Fibroblast of skin of scalp (primary cell): ENCODE measurements at places on chromosomes 3 and 15.

- no peak for DNase-seq
These were observed 27.4 kb upstream of the FOXB1 start for GRCh38 chr15:59976480-59977271.

- no peak for DNase-seq
These were observed 145.6 kb downstream of the LSAMP start for GRCh38 chr3:116299646-116300081.

DNA sequence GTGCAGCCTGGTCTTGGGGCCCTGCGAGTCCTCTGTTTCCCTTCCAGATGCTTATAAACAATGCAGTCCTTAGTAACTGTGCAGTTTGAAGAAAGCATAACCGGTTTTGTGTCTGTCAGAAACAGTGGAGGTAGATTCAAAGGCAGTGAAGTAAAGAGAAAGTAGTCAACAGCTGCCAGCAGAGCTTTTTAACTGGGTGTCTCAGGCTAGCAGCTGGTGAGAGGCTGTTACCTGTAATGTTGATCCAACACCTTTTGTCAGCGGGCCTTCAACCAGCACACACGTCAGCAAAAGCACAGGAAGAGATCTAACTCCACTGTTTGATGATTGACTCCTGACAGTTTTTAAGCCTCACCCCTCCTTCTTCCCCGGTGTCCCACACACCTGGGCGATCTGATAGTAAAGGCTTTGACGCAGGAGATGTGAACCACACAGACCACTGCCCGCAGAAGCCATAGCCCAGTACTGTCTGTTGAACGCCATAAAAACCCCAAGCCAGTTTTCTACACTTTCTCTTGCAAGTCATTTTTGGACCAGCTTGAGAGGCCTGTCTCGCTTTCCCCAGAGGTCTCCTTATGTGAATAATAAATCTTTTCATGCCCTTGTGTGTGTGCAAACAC lies 178.0 kb downstream of the FMN1 start:
- no peak for DNase-seq

- DNase-seq: peak; percentile 34
These were observed 196.9 kb upstream of the PRICKLE2 start for GRCh38 chr3:64422192-64422591.

- peak; percentile 26 for DNase-seq
These were observed 94.0 kb downstream of the CORO2B start for GRCh38 chr15:68672781-68673205.

- DNase-seq: no peak
These were observed 49.8 kb upstream of the PXYLP1 start for GRCh38 chr3:141181819-141182218.

- no peak for DNase-seq
These were observed 18.4 kb downstream of the MEIS2 start for GRCh38 chr15:37081983-37082382.

DNA sequence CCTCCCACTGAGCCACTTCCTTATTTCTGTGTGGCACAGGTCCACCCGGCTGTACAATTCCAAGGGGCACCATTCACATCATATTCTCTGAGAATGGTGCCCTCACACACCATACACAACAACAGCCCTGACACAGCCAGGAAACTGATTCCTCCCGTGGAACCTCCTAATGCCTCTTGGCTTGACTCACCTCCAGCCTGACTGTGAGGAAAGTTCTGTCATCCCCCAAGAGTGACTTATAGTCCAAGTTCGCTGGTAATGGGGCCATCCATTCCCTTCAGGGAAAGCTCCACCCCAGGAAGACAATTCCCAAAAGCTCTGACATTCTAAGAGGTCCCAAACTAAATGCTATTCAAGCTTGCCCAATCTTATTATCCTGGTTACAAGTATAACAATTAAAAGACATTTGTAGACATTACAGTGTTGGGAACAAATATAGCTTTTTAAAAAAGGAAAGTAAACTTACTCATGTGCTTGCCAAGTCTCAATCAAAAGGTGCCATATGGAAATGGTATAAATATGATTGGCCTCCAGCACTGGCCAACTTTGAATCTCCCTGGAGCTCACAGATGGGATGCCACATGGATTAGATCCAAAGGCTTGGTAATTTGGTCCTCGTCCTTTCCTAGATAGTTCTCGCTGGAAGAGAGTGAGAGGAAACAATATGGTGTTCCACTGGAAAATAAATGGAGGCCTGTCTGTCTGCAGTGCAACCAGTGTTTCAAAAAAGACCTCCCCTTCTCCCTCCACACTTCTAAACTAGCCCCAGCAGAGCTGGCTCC lies 56.3 kb upstream of the PSMD6 start:
- DNase-seq: peak; percentile 20

DNA sequence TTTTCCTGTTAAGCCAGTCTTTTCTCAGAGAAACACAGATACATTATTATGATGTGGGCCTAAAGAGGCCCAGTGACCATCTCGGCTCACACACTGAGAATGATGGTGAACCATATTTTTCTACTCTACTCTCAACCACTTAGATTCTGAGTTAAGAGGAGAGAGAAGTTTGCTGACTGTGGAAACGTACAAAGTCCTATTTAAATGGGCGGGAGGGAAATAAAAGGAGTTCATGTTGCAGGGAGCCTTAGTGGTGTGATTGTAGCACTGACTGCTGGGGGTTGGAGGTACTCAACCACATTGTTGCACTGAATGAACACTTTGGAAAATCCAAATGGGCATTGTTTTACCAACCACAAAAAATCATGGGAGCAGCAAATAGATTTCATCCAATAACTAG lies 51.0 kb downstream of the ATP8B4 start:
- DNase-seq: no peak

DNA sequence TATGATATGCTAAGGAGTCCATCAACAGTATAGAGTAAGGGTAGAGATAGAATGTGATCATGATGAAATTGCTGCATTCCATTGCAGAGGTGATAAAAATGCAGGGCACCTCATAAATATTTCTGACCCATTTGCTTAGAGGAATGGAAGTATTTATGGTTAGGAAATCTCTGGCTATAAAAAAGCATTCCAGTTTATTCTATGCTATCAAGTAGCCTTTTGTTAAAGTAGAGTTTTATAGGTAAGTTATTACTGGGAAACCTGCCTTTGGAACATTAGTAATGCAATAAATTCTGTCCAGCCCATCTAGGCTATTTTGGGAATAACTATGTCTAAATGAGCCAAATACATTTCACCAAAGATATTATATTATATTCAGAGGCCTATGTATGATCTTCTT lies 19.8 kb upstream of the STRIT1 start:
- peak; percentile 22 for DNase-seq

- DNase-seq: no peak
These were observed 177.0 kb upstream of the TBL1XR1 start for GRCh38 chr3:177374323-177374722.

GRCh38 chr3:193744048-193744821 lies 151.2 kb downstream of the OPA1 start:
- DNase-seq: no peak

GRCh38 chr15:96409215-96410138 lies 79.0 kb downstream of the NR2F2 start:
- no peak for DNase-seq

DNA sequence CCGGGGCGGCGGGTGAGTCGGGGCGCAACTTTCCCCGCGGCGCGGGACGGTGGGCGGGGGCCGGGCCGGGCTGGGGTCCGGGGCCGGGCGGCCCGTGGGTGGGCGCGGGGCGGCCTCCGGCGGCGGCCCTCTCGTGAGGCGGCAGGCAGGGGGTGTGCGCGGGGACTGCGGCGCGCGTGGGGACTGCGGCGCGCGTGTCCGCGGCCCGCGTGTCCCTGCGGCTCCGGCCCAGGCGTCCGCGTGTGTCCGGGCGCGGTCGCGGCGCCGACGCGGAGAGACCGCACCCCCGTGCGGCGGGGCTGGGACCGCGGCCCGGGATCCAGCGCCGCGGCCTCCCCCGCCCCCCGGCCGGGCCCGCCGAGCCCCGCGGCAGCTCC lies 349 bp downstream of the PLXNA1 start:
- no peak for DNase-seq

- DNase-seq: peak; percentile 99
These were observed 41.8 kb downstream of the SMAD3 start for GRCh38 chr15:67107014-67107812.

DNA sequence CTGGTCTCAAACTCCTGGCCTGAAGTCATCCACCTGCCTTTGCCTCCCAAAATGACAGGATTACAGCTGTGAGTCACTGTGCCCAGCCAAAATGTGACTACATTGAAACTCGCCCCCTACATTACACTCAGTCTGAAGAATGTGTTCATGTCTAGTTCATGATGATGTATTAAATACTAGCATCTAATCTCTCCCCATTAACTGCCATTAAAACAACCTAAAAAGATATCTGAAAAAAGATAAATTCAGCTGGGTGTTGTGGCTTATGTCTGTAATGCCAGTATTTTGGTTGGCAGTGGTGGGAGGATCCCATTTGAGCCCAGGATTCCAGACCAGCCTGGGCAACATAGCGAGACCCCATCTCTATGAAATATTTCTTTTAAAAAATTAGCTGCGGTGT lies 159.4 kb downstream of the PCCB start:
- DNase-seq: no peak

DNA sequence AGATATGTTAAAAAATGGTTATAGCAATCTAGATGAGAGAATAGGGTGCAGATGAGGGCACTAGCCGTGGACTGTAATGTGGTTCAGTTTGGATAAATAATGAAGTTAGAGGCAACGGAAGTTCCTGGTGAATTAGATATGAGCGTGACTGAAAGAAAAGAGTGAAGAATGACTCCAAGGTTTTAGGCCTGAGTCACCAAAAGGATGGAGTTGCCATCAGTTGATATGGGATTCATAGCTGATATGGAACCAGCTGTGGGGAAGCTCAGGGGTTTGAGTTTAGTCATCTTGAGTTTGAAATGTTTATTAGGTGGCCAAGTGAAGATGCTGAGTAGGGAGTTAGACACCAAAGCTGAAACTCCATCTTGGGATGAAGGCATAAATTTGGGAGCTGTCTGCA lies 66.2 kb downstream of the SSR3 start:
- DNase-seq: peak; percentile 28

GRCh38 chr15:87631775-87632174 lies 624.8 kb downstream of the NTRK3 start:
- DNase-seq: no peak

DNA sequence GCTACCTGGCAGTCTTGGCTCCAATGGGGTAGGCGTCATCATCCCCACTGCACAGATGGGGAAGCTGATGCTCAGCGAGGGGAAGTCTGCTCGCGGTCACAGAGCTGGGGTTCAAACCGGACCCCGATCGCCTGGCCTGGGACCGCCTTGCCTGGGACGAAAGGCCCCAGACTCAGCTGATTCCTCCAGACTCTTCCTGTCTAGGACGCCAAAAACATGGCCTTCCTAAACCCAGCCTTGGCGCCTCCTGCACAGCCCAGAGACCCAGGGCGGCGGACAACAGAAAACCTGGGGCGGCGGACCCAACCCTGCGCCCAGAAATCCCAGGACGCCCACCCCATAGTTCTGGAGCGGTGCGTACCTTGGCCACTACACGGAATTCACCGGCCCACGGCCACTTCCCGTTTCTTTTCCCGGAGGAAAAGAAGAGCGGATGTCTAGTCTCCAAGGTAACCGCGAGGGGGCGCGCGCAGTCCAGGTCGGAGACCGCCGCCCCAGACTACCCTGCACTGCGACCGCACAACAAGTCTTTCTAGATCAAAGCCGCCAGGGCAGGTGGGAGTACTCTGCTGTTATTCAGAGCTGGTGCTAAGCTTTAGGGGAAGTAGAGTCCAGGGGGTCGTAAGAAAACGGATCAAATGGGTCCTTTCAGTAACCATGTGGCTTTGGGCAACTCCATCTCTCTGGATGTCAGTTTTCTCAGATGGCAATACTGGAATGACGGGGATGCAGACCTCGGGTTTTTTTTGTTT lies 4.9 kb upstream of the IL17RD start:
- DNase-seq: peak; percentile 62

- DNase-seq: no peak
These were observed 15.0 kb downstream of the MBNL1 start for GRCh38 chr3:152283492-152284381.

GRCh38 chr3:52784931-52785590 lies 7.7 kb downstream of the ITIH1 start:
- DNase-seq: no peak

DNA sequence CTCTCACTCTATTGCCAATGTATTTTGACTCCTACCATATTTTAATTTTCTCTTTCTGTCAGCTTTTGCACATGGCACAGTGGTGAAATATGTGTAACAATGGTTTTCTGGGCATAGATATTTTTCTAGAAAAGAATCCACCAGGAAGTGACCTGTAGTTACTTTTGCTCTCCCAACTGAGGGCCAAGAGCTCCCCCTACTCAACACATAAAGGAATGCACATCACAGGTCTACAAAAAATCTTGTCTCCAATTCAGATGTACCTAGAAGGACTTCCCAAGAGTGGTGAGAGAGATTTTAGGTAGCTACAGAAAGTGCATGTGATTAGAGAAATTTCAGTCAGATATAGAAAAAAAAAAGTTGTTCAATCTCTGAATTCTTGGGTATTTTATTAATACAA lies 15.6 kb downstream of the CPA3 start:
- peak; percentile 29 for DNase-seq

- DNase-seq: no peak
These were observed 16.4 kb downstream of the TAFA4 start for GRCh38 chr3:68915973-68916372.

- DNase-seq: no peak
These were observed 162.2 kb downstream of the VGLL3 start for GRCh38 chr3:86828751-86829150.

DNA sequence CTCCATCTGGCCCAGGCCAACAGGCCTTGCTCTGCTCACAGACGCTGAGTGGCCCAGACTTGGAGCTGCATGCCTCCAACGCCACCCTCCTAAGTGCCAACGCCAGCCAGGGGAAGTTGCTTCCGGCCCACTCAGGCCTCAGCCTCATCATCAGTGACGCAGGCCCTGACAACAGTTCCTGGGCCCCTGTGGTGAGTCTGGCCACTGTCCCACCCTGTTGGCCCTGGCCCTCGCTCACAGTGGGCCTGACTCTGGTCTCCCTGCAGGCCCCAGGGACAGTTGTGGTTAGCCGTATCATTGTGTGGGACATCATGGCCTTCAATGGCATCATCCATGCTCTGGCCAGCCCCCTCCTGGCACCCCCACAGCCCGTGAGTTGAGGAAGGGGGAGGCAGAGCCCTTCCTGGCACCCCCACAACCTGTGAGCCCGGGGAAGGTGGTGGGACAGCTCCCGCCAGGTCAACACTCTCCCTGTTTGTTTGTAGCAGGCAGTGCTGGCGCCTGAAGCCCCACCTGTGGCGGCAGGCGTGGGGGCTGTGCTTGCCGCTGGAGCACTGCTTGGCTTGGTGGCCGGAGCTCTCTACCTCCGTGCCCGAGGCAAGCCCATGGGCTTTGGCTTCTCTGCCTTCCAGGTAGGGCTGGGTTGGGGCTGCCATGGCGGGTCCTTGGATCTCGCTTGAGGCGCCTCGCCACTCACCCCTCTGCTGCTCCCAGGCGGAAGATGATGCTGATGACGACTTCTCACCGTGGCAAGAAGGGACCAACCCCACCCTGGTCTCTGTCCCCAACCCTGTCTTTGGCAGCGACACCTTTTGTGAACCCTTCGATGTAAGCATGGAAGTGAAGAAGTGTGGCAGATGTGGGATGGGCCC lies 10.0 kb downstream of the NT5DC2 start:
- no peak for DNase-seq
